Cardiac septum (tissue), 1 donor: ENCODE measurements at places on chromosomes 4 and X.

DNA sequence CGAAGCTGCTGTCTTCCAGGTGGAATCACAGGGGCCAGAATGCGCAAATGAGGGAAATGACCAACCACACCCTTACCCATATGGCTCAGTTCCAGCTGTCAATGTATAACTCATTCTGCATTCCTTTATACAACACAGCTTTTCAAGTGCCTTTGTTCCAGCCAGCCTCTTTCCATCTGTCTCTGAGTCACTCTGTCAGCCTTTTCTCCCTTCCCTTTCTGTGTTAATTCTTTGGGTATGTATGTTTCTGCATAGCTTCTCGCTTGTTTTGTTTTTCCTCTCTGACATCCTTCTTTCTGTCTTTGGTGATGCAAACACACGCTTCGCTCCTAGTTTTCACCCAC lies 54.5 kb downstream of the RS1 start:
- DNase-seq, result no peak

GRCh38 chrX:19630776-19631707 lies 115.7 kb upstream of the MAP3K15 start:
- DNase-seq, result no peak

GRCh38 chr4:6764976-6765620 lies 17.4 kb upstream of the KIAA0232 start:
- DNase-seq, result no peak

DNA sequence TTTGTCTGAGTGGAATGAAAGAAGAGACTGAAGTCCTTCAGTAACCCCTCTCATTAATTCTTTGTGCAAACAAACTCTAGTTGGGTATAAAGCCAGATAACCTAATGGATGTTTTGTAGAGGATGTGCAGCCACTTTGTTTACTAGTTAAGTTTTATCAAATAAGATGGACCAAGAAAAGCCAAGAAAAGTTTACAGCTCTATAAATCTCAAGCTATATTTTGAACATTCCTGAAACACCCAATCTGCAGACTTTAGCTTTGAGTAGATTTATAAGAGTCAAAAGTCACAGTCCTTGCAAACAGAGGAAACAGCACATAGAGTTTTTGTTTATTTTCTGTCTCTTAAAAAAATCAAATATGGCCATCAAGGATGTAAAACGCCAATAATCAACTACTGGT lies 452.9 kb downstream of the SPRY1 start:
- DNase-seq, result no peak

GRCh38 chr4:36316607-36317006 lies 35.2 kb downstream of the DTHD1 start:
- DNase-seq, result no peak

DNA sequence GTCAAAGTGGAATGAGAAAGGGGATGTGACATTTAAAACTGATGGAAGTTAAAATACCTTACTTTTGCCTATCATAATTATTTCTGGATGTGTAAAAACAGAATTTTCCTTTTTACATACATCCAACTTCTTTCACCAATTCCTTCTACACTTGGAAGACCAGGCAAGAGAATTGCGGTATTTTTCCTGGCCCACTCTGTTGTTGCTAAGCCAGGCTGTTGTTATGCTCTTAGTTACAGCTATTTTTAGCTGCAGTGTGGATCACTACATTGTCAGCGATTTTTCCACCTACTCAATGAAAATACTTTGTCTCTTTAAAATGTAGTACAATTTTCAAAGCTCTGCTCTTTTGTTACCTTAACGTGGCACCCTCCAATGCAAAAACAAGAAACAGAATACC lies 43.4 kb downstream of the NKX6-1 start:
- DNase-seq, result no peak
